ENCODE measurements at places on chromosomes 5 and 9. TPM values are rescaled to one million over a fixed set of nuclear protein-coding genes. Genes with fewer than 3 reads are reported as not detected.

GBGT1 gene
- total RNA-seq: 9.5 TPM

RUSC2 gene
- total RNA-seq: 27.2 TPM

SLC6A19 gene
- total RNA-seq: not detected

CDKN2A gene
- 1.8 TPM for total RNA-seq

CRHBP gene
- total RNA-seq: not detected

PCDHGA12 gene
- total RNA-seq: 30.2 TPM
